NAMALWA (cell line): ENCODE measurements at places on chromosomes 12 and 14.

GRCh38 chr14:74868739-74869138 is 7.2 kb downstream of the PROX2 start:
- no peak for DNase-seq

GRCh38 chr14:97802430-97803373 is 1005.5 kb downstream of the VRK1 start:
- DNase-seq: no peak

DNA sequence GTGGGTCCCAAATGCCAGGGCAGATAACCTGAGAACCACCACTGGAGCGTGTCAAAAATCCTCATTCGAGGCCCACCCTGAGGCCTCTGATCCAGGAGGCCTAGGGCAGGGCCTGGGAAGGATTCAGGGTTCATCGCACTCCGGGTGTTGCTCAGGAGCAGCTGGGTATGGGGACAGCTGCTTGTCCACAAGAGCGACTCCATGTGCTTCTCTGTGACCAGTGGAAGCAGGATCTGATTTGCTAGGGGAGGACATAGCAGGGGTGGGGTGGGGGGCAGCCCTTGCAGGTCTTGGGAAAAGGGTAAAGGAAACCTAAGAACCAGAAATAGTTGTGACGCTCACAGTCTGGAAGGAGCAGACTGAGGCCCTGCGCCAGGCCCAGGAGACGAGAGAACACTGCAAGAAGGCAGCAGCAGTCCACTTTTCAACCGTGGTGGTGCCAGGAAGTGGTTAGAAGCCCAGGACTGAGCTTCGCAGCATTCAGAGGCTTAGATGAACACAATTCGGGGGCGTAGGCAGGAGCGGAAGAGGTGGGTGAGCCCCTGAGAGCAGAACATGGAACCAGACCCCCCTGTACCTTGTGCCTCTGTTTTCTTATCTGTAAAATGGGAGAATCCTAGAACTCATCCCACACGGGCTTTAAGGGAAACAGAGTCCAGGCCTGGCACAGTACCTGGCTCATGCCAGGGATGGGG is 33.7 kb downstream of the ITPK1 start:
- no peak for DNase-seq

DNA sequence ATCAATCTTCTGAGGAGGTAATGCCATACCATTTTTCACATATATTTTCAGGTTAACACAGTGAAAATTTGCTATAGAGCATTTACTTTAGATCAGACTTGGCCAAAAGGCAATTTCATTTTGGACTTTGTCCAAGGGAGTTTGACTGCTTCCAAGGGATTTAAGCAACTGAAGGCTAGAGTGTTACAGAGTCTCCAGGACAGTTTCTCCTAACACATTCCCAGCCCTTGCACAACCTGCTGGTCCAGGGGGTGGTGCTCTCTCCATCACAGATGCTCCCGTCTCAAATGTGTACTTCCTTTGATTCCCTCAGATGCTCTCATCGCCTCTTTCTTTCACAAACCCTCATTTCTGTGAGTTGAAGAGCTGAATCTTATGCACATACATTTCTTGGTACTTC is 143.1 kb downstream of the TPH2 start:
- no peak for DNase-seq

DNA sequence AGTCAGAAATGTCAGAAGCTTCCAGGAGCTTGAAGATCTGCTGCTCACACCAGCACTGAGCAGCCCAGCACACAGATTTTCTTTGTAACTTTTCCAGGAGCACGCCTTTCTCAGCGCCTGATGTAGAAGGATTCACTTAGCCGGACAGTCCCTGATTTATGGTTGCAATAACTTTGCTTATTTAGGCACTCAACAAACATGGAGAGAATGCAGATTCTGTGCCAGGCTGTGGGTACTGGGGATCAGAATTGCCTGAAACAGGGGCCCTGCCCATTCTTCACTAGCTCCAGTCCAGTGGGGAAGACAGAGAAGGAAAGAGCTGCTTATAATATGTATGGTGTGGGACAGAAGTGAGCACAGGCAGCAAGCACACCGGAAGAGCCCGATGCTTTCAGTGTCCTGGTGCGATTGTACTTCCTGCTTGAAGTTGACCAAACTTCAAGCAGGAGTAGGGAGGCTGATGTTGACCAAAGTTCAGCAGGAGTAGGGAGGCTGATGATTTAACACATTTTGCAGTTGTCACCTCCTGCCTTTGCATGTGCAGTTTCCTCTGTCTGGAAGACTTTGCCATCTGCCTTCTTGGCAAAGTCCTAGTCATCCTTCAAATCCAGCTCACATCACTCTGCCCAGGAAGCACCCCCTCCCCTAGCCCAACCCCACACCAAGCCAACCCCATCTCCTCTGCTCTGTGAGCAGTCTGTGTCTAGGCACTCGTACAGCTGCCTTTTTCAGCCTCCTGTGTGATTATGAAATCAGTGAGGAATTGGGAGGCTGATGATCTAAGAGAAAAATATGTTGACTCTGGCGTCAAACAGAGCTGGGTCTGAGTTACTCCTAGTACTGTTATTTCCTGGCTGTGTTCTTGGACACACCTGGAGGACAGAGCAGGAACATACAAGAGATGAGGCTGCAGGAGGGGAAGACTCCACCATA is 12.0 kb upstream of the PRIMA1 start:
- no peak for DNase-seq

- no peak for DNase-seq
Observed at GRCh38 chr14:51546603-51547258, 105.0 kb upstream of the FRMD6 start.

GRCh38 chr12:56122637-56123036 is 4.6 kb downstream of the ZC3H10 start:
- DNase-seq: no peak
